Activated CD4-positive, alpha-beta T cell treated with anti-CD3 and anti-CD28 coated beads, Interleukin-2, amount 50 U/mL, for 1 hour (primary cell): ENCODE measurements at places on chromosomes 5 and 9.

- DNase-seq, result no peak
These were observed 196.6 kb downstream of the TRIM32 start for GRCh38 chr9:116883676-116884075.

- no peak for DNase-seq
These were observed 79.3 kb upstream of the ITGA1 start for GRCh38 chr5:52708463-52708862.

GRCh38 chr9:113465599-113466140 is 2.1 kb downstream of the RGS3 start:
- no peak for DNase-seq

DNA sequence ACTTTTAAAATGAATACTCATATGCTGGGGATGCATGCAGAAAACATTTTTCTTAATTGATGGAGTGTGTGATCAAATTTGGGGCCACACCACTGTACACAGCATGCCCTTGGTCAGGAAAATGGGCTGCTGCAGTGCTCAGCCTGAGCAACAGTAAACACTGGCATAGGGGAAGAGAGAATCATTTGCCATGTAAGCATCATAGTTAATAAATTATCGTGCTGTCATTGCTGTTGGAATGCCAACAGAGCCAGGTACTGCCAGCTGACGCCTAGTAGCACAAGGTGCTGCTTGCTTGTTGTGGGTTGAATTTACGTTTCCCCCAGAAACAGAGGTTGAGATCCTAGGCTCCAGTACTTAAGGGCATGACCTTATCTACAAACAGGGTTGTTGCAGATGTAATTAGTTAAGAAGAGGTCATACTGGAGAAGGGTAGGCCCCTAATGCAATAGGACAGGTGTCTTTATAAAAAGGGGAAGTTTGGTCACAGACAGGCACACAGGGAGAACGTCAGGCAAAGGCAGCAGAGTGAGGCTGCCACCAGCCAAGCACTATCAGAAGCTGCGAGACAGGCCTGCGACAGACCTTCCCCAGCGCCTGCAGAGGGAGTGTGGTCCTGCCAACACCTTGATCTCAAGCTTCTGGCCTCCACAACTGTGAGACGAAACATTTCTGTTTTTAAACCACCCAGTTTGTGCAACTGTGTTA is 25.3 kb downstream of the DAP start:
- no peak for DNase-seq

GRCh38 chr9:82554381-82554780 is 508.6 kb downstream of the RASEF start:
- no peak for DNase-seq

- DNase-seq, result peak; percentile 14
These were observed 192.7 kb downstream of the GNA14 start for GRCh38 chr9:77455312-77455927.
